HCEC 1CT (cell line): ENCODE measurements at places on chromosomes 13 and 19.
A peak's percentile ranks its signal among the peaks of the same experiment; 100 is the strongest.

DNA sequence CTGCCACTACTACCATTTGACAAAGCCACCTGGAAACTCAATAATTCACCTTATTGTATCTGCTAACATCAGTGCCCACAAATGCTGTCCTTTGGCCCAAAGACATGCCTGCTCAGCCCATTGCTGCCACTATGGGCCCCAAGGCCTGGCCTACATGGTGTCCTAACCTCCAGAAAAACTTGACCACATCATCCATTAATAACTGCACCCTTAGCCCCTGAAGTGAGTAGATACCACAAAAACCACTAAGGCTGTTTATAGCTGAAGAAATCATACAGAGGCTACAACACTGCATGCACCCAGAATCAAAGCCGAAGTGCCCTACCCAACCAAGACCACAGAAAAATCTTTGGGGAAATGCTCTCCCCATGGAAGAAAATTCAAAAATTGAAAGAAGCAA lies 932.8 kb upstream of the SLITRK6 start:
- DNase-seq = no peak

DNA sequence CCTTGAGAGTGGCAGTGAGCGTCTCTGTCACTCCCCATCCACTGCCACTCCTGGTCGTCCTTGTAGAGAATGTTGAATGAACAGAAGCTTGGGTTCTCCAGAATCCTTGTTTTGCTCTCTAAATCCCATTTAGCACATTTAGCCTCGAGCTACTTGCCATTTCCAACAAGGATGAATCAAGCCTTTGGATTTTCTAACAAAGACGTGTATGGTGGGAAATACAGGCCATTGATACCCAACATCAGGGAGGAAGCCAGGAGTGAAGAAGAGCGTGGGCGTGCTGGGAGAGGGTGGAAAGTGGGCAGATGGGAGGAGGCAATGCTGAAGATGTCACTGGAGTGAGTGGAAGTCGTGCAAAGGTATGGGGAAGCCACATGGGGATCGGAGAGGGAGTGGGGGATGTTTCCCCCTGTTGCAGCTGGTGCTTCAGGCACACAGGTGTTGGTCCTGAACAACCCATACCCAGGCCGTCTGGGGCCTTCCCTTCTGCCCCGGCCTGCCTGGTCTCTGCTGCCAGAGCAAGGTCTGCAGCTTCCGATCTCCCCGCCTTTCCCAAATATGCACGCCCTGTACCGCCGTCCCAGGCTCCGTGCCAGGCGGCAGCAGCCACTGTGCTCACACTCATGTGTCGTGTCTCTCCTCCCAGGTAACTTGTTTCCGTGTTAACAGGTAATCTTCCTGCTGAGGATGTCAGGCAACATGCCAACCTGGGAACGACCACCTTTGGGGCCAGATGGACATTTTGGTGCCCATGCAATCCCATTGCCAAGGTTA lies 48.7 kb downstream of the ZIC5 start:
- no peak for DNase-seq

DNA sequence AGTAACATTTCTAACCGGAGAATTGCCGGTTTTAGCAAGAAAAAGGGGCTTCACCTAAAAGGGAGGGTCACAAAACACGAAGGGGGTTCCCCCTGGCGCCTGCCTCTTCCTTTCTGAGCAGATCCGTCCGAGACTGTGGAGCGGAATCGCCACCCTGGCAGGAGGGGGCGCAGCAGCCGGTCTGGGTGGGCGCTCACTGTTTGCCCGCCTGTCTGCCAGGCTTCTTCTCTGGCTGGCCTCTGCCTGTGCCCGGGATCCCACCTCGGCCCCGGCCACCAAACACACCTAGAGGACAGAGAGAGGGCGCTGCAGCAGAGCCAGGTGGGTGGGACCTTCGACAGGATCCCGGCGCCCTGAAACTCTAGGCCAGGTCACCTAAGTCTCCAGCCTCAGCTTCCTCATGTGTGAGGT lies 15.6 kb downstream of the LSM4 start:
- no peak for DNase-seq

DNA sequence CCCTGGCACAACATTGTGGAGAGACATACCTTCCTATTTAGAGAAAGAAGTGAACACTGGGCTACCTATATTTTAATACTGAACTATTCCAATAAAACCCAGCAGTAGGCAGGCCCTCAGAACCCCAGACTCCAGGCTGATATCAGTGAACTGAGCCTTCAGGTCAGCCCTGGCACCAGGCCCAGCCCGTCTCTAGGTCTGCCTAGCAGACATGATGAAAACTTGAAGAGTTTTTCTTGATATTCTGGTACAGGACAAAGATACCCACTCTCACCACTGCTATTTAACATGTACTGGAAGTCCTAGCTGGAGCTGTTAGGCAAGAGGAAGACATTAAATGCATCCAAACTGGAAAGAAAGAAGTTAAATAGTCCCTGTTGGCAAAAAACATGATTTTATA lies 396.6 kb upstream of the SPRY2 start:
- no peak for DNase-seq

DNA sequence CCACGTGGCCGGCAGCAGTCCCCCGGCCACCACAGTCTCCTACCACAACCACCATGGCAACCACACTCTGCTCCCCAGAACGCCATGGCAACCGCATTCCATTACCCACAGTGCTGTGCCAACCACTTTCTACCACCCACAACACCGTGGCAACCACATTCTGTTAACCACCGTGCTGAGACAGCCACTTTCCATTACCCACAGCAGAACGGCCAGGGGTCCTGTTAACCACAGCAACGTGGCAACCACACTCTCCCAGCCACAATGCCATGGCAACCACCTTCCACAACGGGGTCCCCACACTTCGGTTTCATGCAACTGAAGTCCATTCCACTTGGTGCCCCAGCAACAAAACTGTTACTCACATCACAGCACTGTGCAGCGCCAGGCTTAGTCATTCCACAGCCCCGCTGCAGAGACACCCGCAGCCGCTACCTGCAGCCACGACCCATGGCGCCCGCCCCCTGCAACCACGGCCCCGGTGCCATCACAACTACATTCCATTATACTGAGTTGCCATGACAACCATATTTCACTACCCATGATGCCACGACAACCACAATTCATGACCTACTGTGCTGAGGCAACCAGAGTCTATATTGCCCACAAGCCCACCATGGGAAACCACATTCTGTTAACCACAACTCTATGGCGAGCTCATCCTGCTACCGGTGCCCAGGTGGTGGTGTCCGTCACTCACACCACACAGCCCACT lies 10.0 kb downstream of the DPF1 start:
- no peak for DNase-seq

GRCh38 chr13:57624565-57625435 lies 6.7 kb upstream of the PCDH17 start:
- peak; percentile 15 for DNase-seq

GRCh38 chr13:20506696-20507095 lies 19.0 kb downstream of the CRYL1 start:
- no peak for DNase-seq

GRCh38 chr13:53198017-53198416 lies 169.4 kb downstream of the OLFM4 start:
- DNase-seq = no peak

- DNase-seq = no peak
These were observed 504.2 kb downstream of the RFC3 start for GRCh38 chr13:34322014-34322742.

DNA sequence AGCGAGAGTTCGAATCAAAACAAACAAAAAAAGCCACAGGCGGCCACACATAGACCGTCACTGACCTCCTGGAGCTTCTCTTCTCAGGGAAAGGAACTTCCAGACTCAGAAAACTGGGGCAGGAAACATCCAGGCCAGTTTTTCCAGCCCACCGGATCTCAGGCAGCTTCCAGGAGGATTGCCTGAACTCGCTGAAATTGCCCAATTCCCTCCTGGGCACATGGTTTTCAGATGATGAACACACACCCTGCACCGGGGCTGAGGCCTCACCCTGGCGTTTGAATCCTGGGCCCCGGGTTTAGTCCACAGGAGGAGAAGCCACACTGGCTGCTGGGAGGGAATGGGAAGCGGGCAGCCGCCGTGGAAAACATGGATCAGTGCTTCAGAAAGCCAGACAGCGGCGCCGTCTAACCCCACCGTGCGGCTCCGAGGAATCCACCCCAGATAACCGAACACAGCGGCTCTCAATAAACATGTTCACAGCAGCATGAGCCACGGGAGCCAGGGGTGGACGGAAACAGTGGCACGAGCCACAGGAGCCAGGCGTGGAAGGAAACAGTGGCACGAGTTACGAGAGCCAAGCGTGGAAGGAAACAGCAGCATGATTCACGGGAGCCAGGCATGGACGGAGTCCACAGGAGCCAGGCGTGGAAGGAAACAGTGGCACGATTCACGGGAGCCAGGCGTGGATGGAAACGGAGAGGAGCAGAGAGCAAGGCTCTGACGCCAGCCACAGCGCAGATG lies 18.2 kb upstream of the PTBP1 start:
- peak; percentile 95 for DNase-seq

DNA sequence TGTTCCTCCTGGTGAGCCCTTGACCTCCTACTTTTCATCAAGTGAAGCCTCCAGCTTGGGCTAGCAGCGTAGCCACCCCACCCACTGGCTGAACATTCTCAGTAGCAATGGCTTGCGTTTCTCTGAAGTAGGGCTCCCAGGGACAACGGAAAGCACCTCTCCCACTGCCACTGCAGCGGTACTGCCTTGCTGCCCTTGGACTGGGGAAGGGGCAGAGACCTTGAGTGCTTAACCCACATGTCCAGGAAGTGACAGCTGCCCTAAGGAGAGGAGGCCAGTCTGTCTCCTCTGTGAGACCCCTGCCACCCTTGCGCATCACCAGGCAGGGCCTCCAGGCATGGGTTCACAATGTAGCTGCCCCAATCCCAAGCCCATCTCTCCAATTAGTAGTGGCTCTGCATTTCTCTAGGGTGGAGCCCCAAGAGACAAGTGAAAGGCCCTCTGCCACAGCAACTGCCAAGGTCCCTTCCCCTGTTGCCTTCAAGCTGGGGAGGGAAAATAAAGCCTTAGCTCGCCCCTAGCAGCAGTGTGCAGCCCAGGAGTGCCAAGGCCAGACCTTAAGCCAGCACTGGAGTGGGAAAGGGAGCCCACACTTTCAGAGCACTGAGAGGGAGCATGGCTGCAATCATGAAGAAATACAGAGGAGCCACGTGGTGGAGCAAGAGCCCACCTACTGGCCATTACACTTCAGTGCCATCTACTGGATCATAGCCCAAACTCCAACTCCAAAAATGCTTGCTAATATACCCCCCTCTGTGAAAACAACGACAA lies 175.9 kb upstream of the TRPC4 start:
- DNase-seq = peak; percentile 59

- no peak for DNase-seq
These were observed 68.8 kb downstream of the COL4A1 start for GRCh38 chr13:110237875-110238817.

DNA sequence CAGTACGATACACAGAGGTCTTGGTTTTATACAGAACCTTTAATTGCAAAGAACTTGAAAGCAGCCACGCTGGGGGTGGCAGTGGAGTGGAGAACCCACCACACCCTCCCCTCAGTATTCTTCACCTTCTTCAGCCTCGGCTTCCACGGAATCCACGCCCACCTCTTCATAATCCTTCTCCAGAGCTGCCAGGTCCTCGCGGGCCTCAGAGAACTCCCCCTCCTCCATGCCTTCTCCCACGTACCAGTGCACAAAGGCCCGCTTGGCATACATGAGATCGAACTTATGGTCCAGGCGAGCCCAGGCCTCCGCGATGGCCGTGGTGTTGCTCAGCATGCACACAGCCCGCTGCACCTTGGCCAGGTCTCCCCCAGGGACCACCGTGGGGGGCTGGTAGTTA lies 7.9 kb downstream of the TUBA3C start:
- DNase-seq = no peak

- no peak for DNase-seq
These were observed 228.6 kb downstream of the DNAJC15 start for GRCh38 chr13:43251961-43252360.

DNA sequence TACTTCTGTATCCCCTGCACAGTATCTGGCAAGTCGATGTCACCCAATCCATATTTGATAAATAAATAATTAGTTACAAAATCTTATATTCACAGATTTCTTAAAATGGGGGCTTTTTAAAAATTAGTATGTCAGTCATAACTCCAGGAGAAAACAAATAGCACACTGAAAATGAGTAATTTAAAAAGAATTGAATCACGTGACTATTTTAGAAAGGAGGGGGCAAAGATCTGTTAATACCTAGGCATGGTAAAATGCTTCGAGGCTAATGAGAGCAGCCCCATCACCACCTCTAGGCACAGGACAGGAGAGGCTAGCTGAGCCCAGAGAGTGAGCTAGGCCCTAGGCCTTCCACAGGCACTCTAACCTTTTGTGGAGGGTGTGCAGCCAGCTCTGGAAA lies 94.7 kb downstream of the FREM2 start:
- DNase-seq = no peak

GRCh38 chr13:73162912-73163911 lies 104.4 kb downstream of the KLF5 start:
- DNase-seq = no peak

DNA sequence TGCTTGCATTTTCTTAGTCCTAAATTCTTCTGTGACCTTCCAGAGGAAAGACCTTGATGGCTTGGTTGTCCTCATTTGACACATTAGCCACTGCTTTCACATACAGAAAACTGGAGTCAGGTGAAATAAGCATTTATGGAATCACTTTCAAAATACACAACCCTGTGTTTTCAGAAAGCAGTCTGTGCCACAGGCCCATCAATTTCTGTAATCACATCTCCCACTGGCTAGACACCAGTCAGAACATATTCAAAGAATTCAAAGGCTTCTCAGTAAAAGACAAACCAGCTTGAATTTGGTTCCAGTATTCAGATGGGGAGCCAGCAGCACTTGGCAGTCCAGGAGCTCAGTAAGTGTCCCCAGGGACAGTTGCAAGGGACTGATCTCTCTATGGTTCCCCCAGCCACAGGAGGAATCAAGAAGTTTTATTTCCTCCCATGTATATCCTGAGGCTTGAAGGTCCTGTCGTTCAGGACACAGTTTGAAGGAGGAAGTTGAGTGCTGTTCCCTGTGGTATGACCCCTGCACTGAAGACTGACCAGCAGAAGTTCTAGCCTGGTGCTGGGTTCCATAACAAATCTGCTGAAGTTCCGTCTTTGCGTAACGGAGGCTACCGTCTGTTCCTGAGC lies 214.3 kb downstream of the FOXO1 start:
- DNase-seq = no peak

DNA sequence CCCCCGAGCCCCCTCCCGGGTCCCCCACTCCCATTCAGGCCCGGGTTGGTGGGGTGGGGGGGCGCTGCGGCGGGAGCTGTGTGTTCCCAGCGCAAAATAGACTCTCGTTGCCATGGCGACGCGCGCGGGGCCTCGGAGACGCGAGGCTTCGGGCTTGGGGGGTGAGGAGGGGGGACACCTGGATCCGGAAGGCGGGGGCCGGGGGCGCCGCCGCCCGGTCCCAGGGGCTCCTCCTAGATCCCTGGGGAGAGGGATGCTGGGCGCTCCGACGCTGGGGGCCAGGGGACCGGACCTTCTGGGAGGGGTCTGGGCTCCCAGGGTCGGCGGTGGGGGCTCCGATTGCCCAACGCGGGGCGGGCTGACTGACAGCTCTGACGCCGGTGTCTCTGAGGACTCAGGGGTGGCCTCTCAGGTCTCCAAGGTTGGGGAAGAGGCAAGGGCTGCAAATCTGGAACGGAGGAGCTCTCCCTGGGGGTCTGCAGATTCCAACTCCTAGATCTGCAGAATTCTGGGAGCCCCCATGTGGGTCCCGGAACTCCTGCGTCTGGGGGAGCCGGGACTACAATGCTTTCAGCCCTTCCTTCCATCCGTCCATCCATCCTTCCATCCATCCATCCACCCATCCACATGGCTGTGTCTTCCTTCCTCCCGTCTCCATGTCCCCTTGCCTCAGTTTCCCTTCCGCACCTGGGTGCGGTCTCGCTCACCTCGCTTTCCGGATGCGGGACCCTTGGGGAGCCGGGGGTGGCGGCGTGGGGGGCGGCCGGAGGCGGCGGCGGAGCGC lies 9.1 kb upstream of the SHISA7 start:
- no peak for DNase-seq

- DNase-seq = peak; percentile 78
These were observed 43.1 kb downstream of the TMEM255B start for GRCh38 chr13:113802090-113802531.
